ENCODE measurements at places on chromosomes 16 and 17.

- DNase-seq = no peak
Measured at GRCh38 chr16:88009563-88010342, 58.5 kb downstream of the BANP start.

DNA sequence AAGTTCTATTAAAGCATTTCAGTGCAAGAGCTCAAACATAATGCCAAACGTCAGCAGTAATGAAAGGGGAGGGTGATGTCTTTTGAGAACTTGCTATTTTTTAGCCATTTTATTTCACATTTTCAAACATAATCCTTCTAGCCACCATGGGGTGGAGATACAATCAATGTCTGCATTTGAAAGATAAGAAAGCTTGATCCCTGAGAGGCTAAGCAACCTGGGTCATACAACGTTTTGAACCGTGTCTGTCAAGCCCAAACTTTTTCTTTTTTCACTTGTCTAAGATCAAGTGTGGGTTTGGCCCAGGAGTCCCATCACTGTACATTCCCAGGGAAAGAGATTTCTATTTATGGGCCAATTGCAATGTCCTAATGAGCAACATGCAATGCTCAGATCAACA is 331.1 kb downstream of the SLC39A11 start:
- DNase-seq = no peak

DNA sequence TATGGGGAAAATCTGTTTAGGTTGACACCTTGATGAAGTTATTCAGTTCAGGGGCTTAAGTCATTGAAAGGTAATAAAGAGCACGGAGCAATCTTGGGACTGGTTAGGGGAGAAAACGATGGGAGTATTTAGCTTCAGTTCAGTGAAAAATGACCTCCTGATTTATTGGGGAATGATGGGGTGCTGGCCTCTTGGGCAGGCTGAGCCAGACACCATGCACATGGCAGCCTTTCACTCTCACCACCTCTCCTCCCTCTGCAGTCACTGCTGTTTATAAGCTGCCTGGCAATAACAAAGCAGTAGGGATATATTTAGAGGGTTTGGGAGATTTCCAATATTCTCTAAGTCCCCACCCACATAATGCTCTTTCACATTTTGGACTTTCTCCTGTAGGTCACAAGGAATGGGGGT is 140.5 kb upstream of the HS3ST2 start:
- DNase-seq = no peak

DNA sequence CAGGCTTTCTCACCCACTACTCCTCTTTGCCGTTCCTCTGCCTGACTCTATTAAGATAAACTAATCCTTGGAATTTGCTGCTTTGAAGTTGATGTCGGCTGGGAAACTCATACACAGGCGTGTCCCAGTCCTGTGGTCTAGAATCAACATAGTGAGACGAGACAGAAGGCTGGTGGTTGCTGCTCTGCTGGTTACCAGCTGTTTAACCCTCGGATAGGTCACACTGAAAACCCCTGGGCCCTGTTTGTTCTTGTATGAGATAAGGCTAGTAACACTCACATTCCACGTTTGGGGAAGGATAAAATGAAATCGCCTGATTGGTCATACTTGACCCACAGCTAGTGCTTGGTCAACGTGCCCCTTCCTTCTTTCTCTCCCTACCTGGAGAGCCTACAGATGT is 517.0 kb downstream of the CDH13 start:
- DNase-seq = no peak

GRCh38 chr17:33169580-33170285 is 123.4 kb downstream of the ASIC2 start:
- DNase-seq = no peak
